ENCODE measurements at places on chromosomes 6 and 20.

DNA sequence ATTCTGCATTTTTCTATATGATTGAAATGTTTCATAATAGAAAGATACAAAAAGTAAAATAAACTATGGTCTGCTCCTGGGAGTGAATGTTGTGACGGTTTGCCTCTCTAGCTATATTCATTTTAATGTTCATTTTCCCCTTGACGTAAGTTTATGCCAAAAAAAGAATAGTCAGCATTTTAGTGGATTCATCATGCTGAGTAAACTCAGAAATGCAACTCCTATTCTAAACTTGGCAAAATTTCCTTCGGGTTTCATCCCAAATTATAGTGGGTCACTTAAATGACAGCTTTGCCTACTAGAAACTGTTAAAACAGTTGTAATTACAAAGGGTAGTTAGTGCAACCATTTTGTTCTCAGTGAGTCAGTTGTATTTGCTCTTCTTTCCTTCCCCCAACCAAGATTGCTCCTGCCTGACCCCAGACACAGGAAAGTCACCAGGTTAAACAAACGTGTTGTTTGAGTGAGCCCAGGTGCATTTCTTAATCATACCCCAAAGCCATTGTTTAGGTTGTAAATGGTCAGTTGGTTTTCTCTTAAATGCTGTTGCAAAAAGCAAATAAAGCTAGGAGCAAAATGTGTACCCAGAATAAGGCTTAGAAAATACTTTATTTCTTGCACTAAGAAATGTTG is 482.3 kb upstream of the SOX4 start:
- DNase-seq = no peak

GRCh38 chr20:38833154-38833856 is 27.8 kb downstream of the PPP1R16B start:
- DNase-seq = no peak

GRCh38 chr6:30689985-30690384 is 799 bp downstream of the NRM start:
- no peak for DNase-seq

- DNase-seq = no peak
Measured at GRCh38 chr6:157989541-157990289, 8.1 kb downstream of the SYNJ2 start.

DNA sequence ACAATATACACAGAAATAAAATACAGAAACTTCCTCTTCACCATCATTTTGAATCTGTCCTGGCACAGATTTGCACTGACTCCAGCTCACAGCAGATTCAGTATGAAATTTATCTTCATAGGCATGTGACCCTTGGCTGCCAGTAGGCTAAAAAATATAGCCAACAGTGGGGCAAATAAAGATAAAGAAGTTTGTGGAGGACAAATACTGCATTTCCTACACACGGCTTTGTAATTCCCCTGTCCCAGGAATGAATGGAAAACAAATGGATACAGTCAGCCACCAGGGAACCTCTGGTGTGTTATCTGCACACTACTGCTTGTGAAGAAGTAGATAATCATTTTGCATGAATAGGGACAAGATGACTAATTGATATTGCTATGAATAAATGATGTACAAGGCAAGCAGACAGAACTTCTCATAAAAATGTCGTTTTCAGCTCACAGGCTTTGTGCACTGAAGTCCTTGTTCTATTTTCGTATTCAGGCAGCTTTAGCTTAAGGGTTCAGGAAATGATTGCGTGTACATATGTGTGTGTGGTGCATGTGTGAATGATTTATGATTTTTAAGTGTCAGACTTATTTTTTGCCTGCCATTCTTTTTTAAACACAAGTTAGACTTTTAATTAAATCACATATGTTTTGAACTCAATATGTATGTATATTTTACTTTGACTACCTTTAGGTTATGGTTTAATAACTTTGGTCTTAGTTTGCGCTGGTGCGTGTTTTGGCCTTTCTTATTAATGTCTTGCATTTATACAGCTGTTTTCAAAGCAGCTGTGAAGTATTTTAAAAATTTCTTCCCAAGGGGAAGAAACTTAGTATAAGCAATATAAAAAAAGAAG is 543.8 kb upstream of the JAG1 start:
- no peak for DNase-seq

- DNase-seq = no peak
Measured at GRCh38 chr6:130622142-130622541, 205.1 kb upstream of the SMLR1 start.

- DNase-seq = no peak
Measured at GRCh38 chr6:53795702-53796450, 1.1 kb downstream of the LRRC1 start.

DNA sequence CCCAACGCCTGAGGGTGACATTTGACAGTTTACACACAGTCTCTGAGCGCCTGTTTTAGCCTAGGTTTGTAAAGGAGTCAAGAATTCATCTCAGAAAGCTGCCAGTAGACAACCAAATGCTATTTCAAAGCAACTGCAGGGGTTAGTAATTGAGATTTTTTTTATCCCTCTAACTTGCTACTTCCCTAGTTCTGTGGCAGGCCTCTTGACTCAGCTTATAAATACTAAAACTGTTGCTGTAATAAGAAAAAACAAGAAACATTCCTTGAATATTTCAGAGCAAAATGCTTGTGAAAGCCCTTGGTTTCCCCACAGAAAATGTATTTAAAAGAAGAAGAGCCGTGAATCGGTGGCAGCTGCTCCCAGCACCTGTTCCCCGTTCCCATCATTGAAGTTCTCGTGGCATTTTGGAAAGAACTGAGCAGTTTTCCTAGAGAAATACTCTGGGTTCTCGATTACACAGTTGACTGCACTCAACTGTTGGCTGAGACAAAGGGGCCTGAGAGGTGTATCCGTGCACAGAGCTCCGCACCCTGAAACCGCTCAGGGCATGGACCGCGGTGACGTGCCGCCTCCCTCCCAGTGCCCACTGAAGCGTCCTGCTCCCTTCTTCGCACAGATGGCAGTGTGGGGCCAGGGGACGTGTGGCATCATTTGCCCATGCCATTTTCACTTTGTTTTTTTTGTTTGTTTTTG is 20.9 kb downstream of the DLL1 start:
- no peak for DNase-seq

GRCh38 chr20:48406498-48406897 is 421.3 kb downstream of the PREX1 start:
- no peak for DNase-seq

Data from stimulated activated naive CD4-positive, alpha-beta T cell treated with Interleukin-2 at 50 U/mL for 16 hours (primary cell).